ENCODE measurements at places on chromosomes 13 and 19.

GRCh38 chr13:68046903-68047302, 816.8 kb upstream of the PCDH9 start:
- no peaks in the 10 kb centered on the region for H3K4me1 ChIP-seq
- no peaks in the 10 kb centered on the region for H3K27me3 ChIP-seq
- H3K36me3 ChIP-seq: no peaks in the 10 kb centered on the region
- DNase-seq: no peak
- H3K27ac ChIP-seq: no peak overlapping the region

- no peak overlapping the region for H3K4me3 ChIP-seq
- H3K36me3 ChIP-seq: no peaks in the 10 kb centered on the region
- H3K4me1 ChIP-seq: peaks cover 4% of the 10 kb centered on the region
- H3K27me3 ChIP-seq: no peaks in the 10 kb centered on the region
- H3K27ac ChIP-seq: peak overlapping the region; percentile 92
Observed at GRCh38 chr19:16830679-16831078, 1.5 kb downstream of the SIN3B start.

DNA sequence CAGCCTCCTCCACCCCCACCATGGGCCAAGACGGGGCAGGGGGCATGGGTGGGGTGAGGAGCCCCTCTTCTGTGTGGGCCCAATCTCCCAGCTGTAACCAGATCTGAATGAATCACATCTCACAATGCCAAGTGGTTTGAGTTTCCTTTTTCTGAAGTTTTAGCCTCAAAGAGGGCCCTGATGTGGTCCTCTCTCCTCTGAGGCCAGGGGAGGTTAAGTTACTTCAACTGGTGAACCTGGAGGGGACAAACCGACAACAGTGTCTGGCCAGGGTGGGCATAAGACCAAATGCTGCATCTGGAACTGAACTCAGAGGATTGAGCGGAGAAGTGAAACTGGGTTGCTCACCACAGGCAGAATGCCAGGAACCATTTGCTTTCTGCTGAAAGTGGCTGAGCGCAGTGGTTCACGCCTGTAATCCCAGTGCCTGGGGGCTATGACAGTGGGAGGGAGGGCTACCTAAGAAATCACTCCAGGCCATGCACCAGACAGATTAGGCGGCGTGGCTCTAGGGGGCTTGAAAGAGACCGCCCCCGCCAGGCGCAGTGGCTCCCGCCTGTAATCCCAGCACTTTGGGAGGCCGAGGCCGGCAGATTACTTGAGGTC, 15.4 kb upstream of the IRGC start:
- no peaks in the 10 kb centered on the region for H3K36me3 ChIP-seq
- H3K4me1 ChIP-seq: no peaks in the 10 kb centered on the region
- peak overlapping the region; percentile 83 for H3K27ac ChIP-seq
- DNase-seq: peak; percentile 70
- peak overlapping the region; percentile 21 for H3K4me3 ChIP-seq

DNA sequence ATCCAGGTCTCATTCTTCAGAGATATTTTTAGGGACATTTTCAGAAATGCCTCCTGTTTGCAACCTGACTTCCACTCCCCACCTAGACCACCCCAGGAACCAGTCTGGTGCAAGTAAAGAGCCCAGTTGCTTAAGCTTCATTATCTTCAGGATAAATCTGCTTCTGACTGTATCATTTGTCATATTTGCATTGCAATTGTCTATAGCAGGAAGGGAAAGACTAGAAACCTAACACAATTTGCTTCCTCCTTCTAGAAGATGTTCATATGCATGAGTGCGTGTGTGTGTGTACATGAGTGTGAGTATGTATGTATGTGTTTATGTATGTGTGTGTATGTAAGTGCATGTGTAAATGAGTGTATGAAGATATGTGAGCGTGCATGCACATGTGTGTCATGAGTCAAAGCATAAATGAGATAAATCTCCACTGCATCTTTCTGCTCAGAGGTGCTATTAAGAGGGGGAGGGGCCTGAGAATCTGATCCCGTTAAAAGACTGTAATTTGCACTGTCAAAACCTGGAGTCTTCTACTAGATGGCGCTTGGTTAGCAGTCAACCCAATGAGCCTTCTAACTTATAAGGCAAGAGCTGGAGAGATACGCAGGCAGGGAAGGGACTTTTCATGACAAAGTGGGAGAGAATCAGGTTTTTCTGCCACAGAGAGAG, 178.8 kb upstream of the KL start:
- H3K36me3 ChIP-seq: no peaks in the 10 kb centered on the region
- no peak for DNase-seq
- no peaks in the 10 kb centered on the region for H3K4me1 ChIP-seq
- H3K4me3 ChIP-seq: no peak overlapping the region

GRCh38 chr13:101567841-101568240, 115.4 kb downstream of the ITGBL1 start:
- no peak overlapping the region for H3K27ac ChIP-seq
- H3K4me3 ChIP-seq: no peak overlapping the region
- H3K4me1 ChIP-seq: no peaks in the 10 kb centered on the region

DNA sequence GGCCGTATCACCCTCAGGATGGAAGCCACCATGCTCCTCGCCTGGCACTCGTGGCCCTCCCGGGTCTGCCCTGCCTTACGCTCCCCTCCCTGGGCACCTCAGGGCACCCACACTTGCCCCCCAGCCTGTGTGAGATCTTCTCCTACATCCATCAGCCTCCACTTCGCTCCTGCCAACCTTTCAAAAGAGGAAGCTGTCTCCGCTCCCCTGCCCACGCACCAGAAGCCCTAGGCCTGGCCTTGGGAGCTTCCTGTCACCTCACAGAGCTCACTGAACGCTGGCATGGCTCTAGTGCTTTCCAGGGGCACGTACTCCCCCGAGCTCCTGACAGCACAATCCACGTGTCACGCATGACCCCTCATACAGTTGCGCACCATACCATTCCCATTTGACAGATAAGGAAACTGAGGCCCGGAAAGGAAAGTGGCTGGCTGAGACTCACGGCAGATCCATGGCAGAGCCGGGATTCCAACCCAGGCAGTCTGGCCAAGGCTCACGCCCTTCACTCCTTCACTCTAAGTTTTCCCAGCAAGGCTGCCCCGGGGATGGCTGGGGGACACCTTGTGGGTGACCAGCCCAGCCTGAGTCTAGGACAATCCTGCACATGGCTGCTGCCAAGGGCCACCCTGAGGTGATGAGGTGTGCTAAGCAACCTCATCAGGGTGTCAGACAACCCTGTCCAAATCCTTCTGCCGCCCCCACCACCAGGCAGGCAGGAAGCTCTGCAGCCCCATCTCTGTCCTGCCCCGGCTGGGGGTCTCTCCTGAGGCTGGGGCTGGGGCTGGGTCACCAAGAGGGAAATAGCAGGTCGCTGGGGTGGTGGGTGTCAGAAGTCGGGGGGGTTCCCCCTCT, 19.3 kb downstream of the PPP1R12C start:
- DNase-seq: no peak
- no peak overlapping the region for H3K4me3 ChIP-seq
- no peaks in the 10 kb centered on the region for H3K4me1 ChIP-seq
- H3K27ac ChIP-seq: no peak overlapping the region

DNA sequence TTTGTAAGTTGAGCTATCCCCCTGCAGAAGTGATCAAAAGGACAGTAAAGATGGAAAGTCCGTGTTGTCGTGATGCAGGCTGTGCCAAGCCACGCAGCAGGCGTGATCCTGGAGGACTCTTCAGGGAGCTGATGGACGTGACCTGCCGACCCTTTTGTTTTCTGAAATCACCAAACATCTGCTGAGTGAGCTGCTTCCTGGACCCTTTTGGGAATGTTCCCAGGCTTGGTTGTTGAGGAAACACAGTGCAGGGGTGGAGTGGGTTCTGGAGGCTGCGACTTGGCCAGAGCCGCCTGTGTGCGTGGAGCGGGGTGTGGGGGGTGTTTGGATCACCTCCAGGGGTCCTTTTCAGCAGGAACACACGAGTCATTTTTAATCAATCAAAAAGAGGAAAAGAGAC, 15.4 kb upstream of the CPAMD8 start:
- no peak overlapping the region for H3K4me3 ChIP-seq
- DNase-seq: no peak
- no peaks in the 10 kb centered on the region for H3K27me3 ChIP-seq
- H3K27ac ChIP-seq: no peak overlapping the region
- H3K36me3 ChIP-seq: no peaks in the 10 kb centered on the region

GRCh38 chr19:5152013-5152763, 183.3 kb downstream of the KDM4B start:
- no peaks in the 10 kb centered on the region for H3K36me3 ChIP-seq
- H3K4me3 ChIP-seq: no peak overlapping the region
- H3K4me1 ChIP-seq: no peaks in the 10 kb centered on the region
- H3K27me3 ChIP-seq: no peaks in the 10 kb centered on the region
- no peak overlapping the region for H3K27ac ChIP-seq
- no peak for DNase-seq

DNA sequence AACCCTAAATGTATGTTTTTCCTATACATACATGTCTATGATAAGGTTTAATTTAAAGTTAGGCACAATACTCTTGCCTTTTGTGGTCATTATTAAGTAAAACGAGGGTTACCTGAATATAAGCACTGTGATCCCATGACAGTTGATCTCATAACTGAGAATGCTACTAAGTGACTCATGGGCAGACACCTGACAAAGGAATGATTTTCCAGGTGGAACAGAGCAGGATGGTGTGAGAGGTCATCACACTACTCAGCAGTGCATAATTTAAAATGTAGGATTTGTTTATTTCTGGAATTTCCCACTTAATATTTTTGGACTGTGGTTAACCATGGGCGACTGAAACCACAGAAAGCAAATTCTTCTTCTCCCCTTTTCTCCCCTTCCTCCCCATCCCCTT, 178.9 kb downstream of the UGGT2 start:
- no peak for DNase-seq
- no peaks in the 10 kb centered on the region for H3K27me3 ChIP-seq
- H3K36me3 ChIP-seq: no peaks in the 10 kb centered on the region
- no peaks in the 10 kb centered on the region for H3K4me1 ChIP-seq

DNA sequence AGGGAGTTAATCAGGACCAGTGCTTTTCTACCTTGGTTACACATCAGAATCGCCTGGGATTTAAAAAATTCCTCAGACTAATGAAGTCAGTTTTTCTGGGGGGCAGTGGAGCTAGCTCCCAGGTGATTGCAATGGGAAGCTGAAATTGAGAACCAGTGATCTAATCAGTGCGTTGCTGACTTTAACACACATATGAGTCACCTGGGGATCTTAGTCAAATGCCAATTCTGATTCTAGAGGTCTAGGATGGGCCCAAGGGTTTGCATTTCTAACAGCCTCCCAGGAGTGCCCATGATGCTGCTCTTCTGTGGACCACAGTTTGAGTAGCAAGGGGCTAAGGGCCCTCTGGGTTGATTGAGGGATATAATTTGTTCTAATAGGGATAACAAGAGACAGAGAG, 54.5 kb downstream of the KL start:
- H3K4me3 ChIP-seq: no peak overlapping the region
- H3K27me3 ChIP-seq: no peaks in the 10 kb centered on the region
- H3K4me1 ChIP-seq: no peaks in the 10 kb centered on the region
- no peak overlapping the region for H3K27ac ChIP-seq
- no peaks in the 10 kb centered on the region for H3K36me3 ChIP-seq

GRCh38 chr19:46839752-46840497, 10.7 kb downstream of the AP2S1 start:
- no peak overlapping the region for H3K4me3 ChIP-seq
- no peaks in the 10 kb centered on the region for H3K27me3 ChIP-seq
- no peak for DNase-seq
- H3K36me3 ChIP-seq: no peaks in the 10 kb centered on the region

GRCh38 chr13:98195054-98195791, 18.2 kb upstream of the RNF113B start:
- H3K27me3 ChIP-seq: no peaks in the 10 kb centered on the region
- DNase-seq: no peak
- no peaks in the 10 kb centered on the region for H3K4me1 ChIP-seq
- H3K4me3 ChIP-seq: no peak overlapping the region

- no peaks in the 10 kb centered on the region for H3K36me3 ChIP-seq
- H3K27me3 ChIP-seq: no peaks in the 10 kb centered on the region
- no peak overlapping the region for H3K4me3 ChIP-seq
- H3K4me1 ChIP-seq: no peaks in the 10 kb centered on the region
- no peak overlapping the region for H3K27ac ChIP-seq
Observed at GRCh38 chr13:31184451-31184850, 15.3 kb upstream of the B3GLCT start.

- no peaks in the 10 kb centered on the region for H3K36me3 ChIP-seq
- no peak overlapping the region for H3K4me3 ChIP-seq
- H3K27me3 ChIP-seq: no peaks in the 10 kb centered on the region
- no peak overlapping the region for H3K27ac ChIP-seq
- DNase-seq: no peak
- no peaks in the 10 kb centered on the region for H3K4me1 ChIP-seq
Observed at GRCh38 chr13:72650051-72650700, 77.3 kb downstream of the MZT1 start.

DNA sequence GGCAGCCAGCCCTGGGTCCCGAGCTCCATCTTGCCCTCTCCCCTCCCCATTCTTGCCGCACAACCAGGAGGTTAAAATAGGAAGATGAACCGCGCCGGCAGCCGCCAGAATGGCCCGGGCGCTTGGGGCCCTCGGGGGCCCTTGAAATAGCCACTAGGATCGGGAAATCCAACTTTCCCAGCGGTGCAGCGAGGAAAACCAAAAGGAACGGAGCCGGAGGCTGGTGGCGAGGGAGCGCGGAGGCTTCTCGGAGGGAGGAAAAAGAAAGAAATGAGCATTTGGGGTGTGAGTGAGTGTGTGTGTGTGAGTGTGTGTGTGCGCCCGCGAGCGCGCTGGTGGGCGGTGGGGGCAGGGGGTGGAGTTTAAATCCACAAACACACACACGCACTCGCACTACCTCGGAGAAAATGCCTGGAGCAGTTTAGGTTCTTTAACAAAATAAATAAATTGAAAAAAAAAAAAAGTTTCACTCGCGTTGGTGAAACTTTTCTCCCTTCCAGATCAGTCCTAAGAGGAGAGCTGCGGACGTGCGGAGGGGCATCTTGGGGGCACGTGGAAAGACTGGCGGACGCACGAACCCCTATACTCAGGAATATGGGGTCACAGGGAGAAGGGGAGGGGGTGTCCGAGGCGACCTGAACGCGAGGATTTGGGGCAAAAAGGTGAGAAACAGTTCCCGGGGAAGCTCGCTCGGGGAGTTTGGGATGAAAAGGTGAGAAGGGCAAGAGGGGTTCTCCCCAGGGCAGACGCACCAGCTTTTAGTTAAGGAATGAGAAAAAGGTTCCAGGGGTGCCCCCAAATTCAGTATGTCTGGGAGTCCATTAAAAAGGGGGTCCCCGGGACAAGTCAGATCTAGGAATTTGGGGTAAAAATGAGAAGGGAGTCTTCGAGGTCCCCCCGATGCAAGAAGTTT, 1.3 kb downstream of the RFX2 start:
- no peaks in the 10 kb centered on the region for H3K4me1 ChIP-seq
- no peaks in the 10 kb centered on the region for H3K36me3 ChIP-seq
- peak overlapping the region; percentile 57 for H3K4me3 ChIP-seq
- peak; percentile 80 for DNase-seq
- peak overlapping the region; percentile 91 for H3K27ac ChIP-seq

DNA sequence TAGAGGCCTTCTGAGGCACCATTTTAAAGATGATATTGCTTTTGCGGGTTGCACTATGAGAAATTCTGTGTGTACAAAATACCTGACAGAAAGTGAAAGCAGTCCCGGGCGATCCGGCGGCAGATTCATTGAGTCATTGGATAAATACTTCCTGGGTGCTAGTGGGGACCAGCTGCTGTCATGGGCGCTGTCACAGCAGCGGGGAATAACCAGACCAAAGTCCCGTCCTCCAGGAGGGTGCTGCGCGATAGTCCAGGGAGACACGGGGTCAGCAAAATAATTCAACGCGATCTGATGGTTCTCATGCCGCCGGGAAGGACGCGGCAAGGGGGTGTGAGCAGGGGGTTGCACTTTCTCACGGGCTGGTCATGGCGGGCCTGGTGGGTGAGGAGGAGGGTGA, 13.5 kb downstream of the ZFR2 start:
- no peaks in the 10 kb centered on the region for H3K4me1 ChIP-seq
- DNase-seq: no peak
- no peaks in the 10 kb centered on the region for H3K27me3 ChIP-seq
- no peaks in the 10 kb centered on the region for H3K36me3 ChIP-seq
- H3K27ac ChIP-seq: no peak overlapping the region
